ENCODE measurements at places on chromosomes 7 and 10.
A peak's percentile ranks its signal among the peaks of the same experiment; 100 is the strongest.

DNA sequence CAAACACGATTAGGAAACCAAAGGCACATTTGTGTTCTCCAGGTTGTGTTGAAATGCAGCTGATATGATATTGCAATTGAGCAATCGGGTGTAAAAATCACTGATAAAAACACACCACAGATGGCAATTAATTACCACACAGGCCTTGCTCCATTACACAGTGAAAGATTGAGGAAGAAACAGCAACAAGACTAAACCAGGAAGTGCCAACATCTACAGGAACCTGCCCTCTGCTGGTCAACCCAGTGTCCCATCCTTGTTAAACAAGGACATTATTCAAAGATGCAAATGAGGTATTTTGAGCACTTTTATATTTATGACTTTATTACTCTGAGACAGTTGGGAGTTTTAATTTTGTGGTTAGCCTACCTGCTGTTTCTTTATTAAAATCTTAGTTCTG lies 765.6 kb upstream of the GHITM start:
- DNase-seq, result no peak

DNA sequence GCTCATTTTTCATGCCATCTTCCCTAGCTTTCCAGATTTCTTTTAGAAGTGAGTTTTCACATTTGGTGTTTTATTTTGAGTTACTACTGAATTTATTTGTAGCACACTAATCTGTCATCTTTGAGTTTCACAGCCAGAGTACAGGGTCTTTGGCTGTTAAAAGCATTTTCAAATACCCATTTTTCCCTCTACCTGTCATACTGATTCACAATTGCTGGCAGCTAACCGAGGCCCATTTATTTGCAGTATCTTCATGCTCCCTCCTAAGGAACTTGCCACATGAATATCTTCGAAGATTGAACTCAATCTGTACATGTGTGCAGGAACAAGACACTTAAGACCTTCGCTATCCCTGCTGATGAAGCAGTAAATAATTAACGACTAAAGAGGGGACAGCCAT lies 44.8 kb upstream of the DKK1 start:
- no peak for DNase-seq

GRCh38 chr7:117127585-117128168 lies 174.4 kb downstream of the ST7 start:
- peak; percentile 59 for DNase-seq

DNA sequence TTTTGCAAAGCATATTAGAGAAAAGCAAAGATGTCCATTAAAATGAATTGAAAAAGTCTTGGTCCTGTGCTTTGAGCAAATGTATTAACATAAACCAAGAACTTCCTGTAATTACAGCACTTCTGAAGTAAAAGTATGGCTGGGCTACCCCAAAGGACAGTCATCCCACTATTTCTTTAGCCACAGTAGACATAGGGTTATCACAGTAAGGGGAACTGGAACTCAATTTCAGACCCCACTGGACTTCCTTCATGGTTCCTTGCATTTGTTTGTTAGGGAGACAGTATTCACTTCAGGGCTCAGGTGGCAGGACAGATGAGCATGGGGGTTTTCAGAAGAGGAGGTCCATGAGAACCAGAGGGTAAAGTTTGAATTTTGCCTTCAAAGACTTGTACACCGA lies 203.1 kb upstream of the PDE1C start:
- no peak for DNase-seq

- DNase-seq, result peak; percentile 90
Observed at GRCh38 chr10:80158598-80159127, 26.1 kb downstream of the PLAC9 start.

DNA sequence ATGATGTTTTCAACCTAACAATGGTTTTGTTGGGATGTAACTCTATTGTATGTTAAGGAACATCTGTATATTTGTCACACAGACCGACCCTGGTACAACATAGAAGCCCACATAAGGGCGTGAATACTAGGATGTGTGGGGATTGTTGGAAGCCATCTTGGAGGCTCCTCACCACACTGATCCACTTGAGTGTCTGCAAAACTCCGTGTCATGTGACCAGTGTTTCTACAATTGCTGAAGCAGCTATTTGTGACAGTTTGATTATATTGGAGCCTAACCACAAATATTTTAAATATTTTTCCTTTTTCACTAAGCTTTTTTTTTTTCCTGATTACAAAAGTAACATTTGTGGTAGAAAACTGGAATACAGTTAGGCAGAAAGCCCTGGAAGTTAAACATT lies 27.9 kb downstream of the RALA start:
- no peak for DNase-seq

GRCh38 chr10:16848562-16849154 lies 31.4 kb upstream of the RSU1 start:
- DNase-seq, result no peak

DNA sequence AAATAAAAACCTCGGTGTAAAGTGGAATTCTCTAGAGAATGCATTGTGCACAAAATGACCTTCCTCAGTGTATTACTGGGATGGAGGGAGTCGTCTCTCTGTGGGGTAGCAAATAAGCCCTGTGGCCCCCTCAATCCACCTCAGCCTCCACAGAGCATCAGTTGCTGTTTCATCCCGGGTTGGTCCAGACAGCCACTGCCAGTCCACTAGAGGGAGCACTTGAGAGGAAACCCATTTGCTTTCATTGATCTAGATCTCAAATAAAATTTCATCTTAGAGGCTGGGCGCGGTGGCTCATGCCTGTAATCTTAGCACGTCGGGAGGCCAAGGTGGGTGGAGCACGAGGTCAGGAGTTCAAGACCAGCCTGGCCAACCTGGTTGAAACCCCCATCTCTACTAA lies 1128.7 kb downstream of the CNTNAP2 start:
- DNase-seq, result peak; percentile 59

- no peak for DNase-seq
Observed at GRCh38 chr10:33371234-33371633, 36.8 kb upstream of the NRP1 start.

GRCh38 chr7:146862415-146862814 lies 745.8 kb downstream of the CNTNAP2 start:
- DNase-seq, result no peak

DNA sequence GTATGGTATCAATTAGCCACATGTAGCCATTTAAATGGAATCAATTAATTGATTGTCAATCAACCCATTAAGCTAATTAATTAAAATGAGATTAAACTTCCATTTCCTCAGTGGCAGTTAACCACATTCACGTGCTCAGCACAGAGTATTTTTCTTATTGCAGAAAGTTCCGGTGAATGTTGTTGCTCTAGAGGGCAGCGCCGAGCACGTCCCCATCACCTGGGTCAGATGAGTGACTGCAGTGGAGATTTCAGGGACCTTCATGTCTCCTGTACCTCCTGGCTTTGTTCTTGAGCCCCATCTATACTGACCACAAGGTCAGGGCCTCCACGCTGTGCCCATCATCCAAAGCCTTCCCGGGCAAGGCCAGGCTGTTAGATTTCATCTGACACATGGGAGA lies 168.8 kb upstream of the MKI67 start:
- DNase-seq, result no peak

DNA sequence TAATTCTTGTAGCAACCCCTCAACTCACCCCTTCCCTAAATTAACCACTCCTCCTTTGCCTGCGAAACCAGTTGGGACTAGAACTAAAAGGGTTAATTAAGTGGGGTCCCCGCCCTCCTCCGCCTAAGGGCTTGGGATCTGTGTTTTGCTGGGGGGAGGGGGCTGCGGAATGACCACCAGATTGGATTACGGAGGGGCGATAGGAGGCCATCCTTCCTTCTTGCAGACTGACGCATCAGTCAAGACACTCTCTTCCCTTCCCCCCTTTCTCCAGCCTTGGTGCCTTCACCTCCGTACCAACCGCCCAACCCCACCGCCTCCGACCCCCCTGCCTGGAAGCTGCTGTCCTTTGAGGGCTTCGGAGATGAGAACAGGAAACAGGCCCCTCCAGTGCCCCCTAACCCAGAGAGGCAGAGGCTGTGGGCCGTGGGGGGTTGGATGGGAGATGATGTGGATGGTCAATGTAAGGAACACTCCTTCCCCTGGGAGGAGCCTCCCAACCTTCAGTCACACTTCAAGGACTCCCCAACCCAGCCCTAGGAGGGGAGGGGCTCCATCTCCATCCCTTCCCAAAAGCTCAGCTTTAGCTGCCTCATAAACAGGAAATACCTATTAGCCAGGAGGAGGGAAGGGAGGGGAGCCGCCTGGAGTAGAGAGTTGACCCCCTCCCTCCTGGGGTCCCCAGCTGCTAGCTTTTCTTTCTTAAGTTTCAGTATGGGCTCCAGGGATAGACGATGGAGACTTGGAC lies 997 bp upstream of the LDB1 start:
- DNase-seq, result peak; percentile 78

DNA sequence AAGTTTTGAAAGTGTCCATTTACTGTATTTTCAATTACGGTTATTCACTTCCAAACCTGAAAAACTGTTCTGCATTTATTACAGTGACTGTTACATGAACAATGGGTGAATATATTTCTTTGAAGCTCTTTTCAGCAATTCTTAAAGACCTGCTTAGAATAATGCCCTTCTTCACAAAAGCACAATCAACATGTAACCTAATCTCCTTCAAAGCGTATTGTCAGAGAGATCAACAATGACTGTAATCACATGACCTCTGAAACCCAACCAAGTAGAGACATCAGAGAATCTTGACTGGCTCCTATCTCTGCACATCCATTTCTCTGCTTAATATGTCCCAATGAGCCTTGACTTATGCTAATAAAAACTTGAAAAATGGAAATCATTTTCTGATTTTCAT lies 126.7 kb downstream of the NRCAM start:
- no peak for DNase-seq

DNA sequence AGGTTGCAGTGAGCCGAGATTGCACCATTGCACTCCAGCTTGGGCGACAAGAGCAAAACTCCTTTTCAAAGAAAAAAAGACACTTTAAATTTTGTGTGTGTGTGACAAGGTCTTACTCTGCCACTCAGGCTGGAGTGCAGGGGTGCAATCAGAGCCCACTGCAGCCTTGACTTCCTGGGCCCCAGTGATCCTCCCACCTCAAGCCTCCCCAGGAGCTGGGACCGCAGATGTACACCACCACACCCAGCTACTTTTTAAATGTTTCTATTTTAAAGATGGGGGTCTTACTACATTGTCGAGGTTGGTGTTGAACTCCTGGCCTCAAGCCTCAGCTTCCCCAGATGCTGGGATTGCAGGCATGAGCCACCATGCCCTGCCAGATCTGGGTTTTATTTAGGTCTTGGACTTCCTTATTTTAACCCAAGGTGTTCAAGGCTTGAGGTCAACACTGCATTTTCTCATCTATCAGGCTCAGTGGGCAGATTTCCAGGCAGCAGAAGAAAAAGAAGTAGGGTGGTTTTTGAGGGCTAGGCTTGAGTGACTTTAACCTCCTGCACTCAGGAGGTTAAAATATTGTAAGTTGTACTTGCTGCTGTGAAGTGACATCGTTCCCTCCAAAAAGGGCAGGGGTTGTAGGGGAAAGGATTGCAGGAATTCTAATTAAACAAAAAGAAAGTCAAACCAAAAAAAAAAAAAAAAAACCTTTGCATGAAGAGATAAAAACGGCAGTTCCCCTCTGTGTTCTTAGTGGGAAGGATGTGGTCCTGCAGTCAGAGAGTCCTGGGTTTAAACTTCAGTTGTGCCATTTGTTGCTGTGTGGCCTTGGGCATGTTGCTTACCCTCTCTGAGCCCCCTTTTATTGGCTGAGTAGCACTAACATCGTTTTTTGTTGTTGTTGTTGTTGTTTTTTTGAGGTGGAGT lies 71.5 kb downstream of the CARD11 start:
- peak; percentile 5 for DNase-seq

- no peak for DNase-seq
Observed at GRCh38 chr7:101474178-101474577, 111.5 kb downstream of the COL26A1 start.

DNA sequence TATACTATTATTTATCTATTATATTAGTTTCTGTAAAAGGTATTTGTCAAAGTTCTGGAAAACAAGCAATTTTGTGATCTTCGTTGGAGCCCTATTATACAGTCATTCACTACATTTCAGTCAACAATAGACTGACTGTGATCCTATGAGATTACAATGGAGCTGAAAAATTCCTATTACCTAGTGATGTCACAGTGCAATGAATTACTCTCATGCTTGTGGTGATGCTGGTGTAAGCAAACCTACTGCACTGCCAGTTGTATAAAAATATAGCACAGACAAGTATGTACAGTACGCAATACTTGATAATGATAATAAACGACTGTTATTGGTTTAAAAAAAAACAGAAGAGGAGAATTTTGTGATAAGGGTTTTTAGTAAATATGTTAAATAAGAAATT lies 21.4 kb downstream of the OR6V1 start:
- DNase-seq, result no peak
